ENCODE measurements at places on chromosomes 7 and 10. TPM values are rescaled to one million over a fixed set of nuclear protein-coding genes. Genes with fewer than 3 reads are reported as not detected.
A peak's percentile ranks its signal among the peaks of the same experiment; 100 is the strongest.

DNA sequence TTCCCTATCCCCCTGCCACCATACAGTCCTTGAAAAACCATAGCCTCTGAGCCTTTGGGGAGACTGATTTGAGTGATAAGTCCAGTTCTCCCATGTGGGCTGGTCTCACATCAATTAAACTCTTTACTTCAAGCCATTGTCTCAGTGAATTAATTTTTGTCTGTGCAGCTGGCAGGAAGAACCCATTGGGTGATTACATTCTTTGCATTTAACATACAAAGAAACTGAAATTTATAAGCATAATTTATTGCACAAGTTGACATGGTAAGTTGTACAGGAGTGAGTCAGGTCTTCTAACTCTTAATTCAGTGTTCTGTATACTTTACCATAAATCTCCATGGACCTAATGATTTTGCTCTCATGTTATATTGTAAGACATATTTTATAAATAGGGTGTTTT, 1613.0 kb upstream of the LRRTM3 start:
- no peak overlapping the region for H3K4me3 ChIP-seq
- no peaks in the 10 kb centered on the region for H3K4me1 ChIP-seq
- no peaks in the 10 kb centered on the region for H3K36me3 ChIP-seq
- no peak for DNase-seq
- no peak overlapping the region for H3K27ac ChIP-seq

- H3K27me3 ChIP-seq = no peaks in the 10 kb centered on the region
- peaks cover 6% of the 10 kb centered on the region for H3K4me1 ChIP-seq
- DNase-seq = no peak
These were observed 54.2 kb downstream of the TACR2 start for GRCh38 chr10:69362471-69362954.

CLCN1 gene
- not detected for total RNA-seq

DNA sequence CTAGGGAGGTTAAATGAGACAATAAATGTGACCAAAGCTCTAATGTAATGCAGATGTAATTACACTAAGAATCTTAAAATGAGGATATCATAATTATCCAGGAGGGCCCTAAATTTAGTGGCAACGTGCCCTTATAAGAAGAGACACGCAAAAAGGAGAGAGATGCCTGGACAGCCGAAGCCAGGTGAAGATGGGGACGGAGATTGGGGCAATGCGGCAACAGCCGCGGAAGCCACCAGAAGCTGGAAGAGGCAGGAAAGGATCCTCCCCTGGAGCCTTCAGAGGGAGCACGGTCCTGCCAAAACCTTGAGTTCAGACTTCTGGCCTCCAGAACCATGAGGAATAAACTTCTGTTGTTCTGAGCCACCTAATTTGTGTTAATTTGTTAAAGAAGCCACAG, 25.3 kb upstream of the C10orf71 start:
- DNase-seq = no peak
- H3K27ac ChIP-seq = no peak overlapping the region
- no peak overlapping the region for H3K4me3 ChIP-seq

- DNase-seq = no peak
- no peak overlapping the region for H3K27ac ChIP-seq
- H3K4me3 ChIP-seq = no peak overlapping the region
- H3K4me1 ChIP-seq = no peaks in the 10 kb centered on the region
- H3K36me3 ChIP-seq = no peaks in the 10 kb centered on the region
These were observed 120.1 kb downstream of the PLXDC2 start for GRCh38 chr10:19936289-19936688.

DNA sequence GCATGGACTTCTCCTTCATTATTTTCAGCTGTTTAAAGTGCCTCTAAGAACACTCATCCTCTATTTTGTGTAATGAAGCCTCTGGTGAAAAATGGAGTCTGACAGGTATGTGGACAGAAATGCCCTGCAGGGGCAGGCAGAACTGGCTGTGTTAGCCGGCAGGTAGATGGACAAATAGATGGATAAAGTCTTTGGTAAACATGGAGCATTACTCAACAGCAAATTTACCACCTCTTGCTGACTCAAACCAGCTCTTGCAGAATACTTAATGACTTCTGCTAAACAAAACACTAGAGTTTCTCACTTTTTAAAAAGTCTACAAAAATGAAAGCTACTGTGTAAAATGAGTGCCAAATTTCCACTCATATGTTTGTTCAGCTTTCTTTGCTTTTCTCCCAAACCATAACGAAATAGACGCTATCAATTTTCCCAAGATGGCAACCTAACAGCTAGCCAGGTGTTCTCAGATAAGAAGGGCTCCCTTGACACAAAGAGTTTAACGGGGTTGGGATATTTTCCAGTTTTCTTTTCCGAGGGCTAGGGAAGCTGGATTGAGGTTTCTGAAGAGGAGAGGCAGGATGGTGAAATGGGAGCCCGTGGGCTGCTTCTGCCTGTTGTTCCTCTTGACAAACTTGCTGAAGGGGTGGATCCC, 71.9 kb upstream of the HABP2 start:
- H3K4me1 ChIP-seq = no peaks in the 10 kb centered on the region
- no peak overlapping the region for H3K27ac ChIP-seq
- H3K4me3 ChIP-seq = no peak overlapping the region
- no peak for DNase-seq
- H3K36me3 ChIP-seq = no peaks in the 10 kb centered on the region
- no peaks in the 10 kb centered on the region for H3K27me3 ChIP-seq

- no peaks in the 10 kb centered on the region for H3K36me3 ChIP-seq
- H3K4me1 ChIP-seq = no peaks in the 10 kb centered on the region
- no peak for DNase-seq
These were observed at the start of gene PRKCQ for GRCh38 chr10:6579904-6580278. Gene PRKCQ (minus strand): TSS chr10:6580276. CDS start chr10:6515135, 65,141 bp downstream.

DNA sequence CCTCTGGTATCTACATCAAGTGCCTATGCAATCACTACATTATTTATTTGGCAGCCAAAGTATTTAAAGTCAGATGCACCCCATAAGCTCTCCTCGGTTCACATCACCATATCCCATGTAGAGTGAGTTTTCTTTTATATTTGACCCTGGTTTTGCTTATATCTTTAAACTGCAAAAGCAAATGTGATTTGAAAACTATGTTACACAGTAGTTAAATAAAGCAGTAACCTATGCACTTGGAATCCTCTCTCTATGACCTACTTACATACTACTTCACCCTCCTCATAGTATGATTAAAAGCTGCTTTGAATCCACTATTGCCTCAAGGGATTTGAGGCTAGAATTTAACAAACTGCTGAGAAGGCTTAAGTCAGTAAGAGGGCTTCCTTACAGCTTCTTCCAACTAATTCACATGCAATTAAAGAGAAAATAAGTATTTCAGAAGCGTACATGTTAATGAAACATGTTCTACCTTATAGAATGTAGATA, 2.2 kb upstream of the CELF2 start:
- H3K4me1 ChIP-seq = no peaks in the 10 kb centered on the region
- H3K27me3 ChIP-seq = no peaks in the 10 kb centered on the region
- no peak for DNase-seq
- H3K4me3 ChIP-seq = no peak overlapping the region
- peak overlapping the region; percentile 98 for H3K27ac ChIP-seq

TLX1 gene
- total RNA-seq = not detected

GRCh38 chr10:48274636-48275035, at the start of gene FRMPD2:
Gene FRMPD2 (minus strand): TSS chr10:48274696. CDS start chr10:48274567, 129 bp downstream.
- no peaks in the 10 kb centered on the region for H3K36me3 ChIP-seq
- H3K27ac ChIP-seq = no peak within 1 kb of the TSS
- H3K4me1 ChIP-seq = no peaks in the 10 kb centered on the region
- no peak for DNase-seq
- H3K27me3 ChIP-seq = no peaks in the 10 kb centered on the region
- no peak within 1 kb of the TSS for H3K4me3 ChIP-seq

- no peak overlapping the region for H3K27ac ChIP-seq
- no peak overlapping the region for H3K4me3 ChIP-seq
- no peaks in the 10 kb centered on the region for H3K36me3 ChIP-seq
- peak; percentile 38 for DNase-seq
- peaks cover 28% of the 10 kb centered on the region for H3K4me1 ChIP-seq
- no peaks in the 10 kb centered on the region for H3K27me3 ChIP-seq
These were observed 36.9 kb downstream of the ENTPD1 start for GRCh38 chr10:95792874-95793285.

All from tibial nerve (tissue), 4 donors.